Body of pancreas (tissue), 4 donors: ENCODE measurements at places on chromosomes 7 and 10.

- peak; percentile 36 for DNase-seq
These were observed 29.6 kb downstream of the CAV1 start for GRCh38 chr7:116554436-116554835.

DNA sequence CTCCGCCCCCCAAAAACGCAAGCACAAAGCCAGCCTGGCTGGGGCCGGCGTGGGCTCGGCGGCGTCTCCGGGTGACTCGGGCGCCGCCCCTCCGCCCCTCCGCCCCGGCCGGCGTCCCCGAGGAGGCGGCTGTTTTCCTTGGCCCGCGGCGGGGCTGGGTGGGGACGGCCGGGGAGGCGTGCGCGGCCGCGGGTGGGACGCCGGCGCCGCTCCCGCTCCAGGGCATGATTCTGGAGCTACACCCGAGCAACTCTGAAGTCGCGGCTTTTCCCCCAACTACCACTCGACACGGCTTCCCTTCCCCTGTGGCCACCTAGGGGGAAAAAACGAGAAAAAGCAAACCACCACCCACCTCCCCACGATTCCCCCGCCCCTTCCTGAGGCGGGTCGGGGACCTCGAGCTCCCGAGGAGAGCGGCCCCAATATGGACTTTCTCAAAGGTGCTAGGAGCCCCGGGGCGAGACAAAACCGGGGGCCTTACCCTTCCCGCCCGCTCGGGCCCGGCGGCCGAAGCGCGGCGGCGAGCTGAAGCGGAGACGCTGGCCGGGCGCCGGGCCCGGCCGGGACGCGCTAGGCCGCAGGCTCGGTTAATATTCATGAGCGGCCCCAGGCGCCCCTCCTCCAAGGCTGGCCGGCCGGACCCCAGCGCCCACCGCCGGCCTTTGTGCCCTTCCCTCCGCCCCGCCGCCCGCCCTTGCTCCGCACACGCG lies 856 bp downstream of the ARHGAP21 start:
- DNase-seq, result peak; percentile 54

DNA sequence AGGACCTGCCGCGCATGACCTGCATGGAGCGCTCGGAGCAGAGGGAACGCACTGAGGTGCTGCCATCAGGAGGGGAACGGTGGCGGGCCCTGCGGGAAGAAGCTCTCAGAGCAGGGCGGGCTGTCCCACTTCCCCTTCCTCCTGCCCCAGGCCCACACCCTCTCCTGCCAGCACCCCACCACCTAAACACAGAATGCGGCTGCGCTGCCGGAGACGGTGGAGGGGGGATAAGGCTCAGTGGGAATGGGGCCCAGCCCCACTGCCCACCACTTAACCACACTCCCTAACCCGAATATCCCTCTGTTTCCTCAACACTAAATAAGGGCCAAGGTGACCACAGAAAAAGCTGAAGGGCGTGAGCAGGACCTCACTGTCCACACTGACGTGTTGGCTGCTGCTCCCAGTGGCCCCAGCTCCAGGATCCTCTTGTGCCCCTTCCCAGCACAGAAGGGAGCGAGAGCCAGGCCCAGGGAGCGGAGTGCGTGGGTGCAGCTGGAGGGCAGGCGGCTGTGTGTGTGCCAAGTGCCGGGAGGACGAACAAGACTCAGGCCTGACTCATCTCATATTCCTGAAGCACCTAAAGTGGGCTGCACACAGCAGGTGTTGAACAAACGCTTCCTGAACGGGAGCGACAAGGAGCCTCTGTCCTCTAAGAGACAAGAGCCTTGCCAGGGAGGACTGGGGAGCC lies 116.8 kb downstream of the MAD1L1 start:
- no peak for DNase-seq

- no peak for DNase-seq
These were observed 85.8 kb downstream of the HIF1AN start for GRCh38 chr10:100621360-100622205.
